ENCODE measurements at places on chromosomes 3 and 15.

GRCh38 chr3:117404730-117405129, 695.2 kb downstream of the TUSC7 start:
- DNase-seq, result no peak

DNA sequence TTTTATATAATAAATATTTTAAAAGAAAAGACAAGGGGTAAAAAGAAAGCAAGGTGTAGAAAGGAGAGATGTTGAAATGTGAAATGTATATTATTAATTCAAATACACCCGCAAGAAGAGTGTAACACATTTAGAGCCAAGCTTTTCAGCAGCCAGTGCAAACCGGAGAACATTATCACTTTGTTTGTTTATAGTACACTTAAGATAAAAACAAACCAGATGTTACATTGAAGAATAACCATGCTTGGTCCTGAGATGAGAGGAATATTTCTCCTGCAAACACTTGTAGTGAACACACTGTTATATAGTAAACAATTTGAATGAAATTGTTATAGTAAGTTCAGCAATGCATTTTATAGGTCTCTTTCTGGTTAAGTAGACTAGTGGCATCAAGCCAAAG, 1441.5 kb downstream of the OTOL1 start:
- DNase-seq, result no peak

DNA sequence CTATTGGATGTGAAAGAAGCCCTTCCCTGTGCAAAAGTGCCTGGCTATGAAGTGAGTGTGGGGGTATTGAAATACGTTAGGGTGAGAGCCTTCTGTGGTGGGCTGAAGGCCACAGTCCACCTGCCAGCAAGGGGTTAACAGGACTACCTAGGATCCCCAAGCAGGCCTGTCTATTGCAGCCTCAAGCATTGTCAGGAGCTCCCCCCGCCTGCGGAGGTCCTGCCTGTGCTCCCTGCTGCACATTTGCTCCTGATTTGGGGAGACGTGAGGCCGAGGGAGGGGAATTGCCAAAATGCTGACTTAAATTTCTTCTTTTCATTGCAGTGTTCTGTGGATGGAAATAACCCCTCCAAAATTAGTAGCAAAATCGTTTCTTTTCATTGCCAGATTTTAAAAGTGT, 56.2 kb downstream of the GABRG3 start:
- DNase-seq, result no peak

DNA sequence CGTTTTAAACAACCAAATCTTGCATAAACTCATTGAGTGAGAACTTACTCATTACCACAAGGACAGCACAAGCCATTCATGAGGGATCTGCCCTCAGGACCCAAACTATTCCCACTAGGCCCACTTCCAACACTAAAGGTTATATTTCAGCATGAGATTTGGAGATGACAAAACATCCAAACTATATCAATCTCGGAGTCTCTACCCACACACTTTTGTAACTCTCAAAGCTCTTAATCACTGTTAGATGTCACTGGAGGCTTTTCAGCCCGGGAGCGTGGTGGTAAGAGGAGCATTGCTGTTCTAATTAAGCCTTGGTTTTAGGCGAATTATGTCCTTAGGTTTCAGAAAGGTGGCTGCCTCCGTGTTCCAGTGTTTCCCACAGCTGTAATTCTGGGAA, 86.3 kb downstream of the CNTN6 start:
- DNase-seq, result no peak

GRCh38 chr15:40096094-40096891, 12.4 kb downstream of the BMF start:
- DNase-seq, result no peak

GRCh38 chr3:175121225-175121624, 262.1 kb downstream of the NAALADL2 start:
- DNase-seq, result no peak

GRCh38 chr3:75294124-75294523, 370.0 kb upstream of the FRG2C start:
- no peak for DNase-seq

- DNase-seq, result no peak
Observed at GRCh38 chr3:142943870-142944269, 19.6 kb downstream of the PAQR9 start.

DNA sequence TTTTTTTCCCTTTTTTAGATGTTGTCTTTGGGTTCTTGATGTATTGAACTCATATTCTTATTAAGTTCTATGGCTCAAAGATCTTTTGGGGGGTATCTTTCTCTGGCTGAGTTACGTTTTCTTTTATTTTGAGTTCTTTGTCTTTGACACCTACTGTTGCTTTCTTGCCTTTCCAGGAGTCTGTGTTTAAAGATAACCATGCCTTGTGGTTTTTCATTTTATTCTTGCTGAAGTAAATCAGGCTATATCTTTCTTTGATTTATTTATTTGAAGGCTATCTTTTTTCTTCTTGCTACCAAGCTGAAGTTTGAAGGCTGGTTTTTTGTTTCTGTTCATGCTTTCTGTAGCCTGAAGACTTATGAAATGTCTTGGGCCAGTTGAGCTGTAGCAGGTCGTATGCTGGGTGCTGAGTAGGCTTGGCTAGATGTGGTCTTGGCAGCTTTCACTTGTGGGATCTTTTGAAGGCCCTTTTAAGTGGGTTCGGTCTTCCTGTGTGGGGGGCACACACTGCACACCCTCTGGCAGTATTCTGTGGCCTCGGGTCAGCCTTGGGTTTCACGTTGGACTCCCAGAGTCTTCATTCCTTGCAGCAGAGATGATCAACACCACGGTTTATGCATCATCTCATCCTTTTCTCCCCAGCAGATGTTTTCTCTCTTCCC, 17.5 kb downstream of the SLCO3A1 start:
- no peak for DNase-seq

GRCh38 chr3:55434789-55435188, 52.3 kb downstream of the WNT5A start:
- no peak for DNase-seq

DNA sequence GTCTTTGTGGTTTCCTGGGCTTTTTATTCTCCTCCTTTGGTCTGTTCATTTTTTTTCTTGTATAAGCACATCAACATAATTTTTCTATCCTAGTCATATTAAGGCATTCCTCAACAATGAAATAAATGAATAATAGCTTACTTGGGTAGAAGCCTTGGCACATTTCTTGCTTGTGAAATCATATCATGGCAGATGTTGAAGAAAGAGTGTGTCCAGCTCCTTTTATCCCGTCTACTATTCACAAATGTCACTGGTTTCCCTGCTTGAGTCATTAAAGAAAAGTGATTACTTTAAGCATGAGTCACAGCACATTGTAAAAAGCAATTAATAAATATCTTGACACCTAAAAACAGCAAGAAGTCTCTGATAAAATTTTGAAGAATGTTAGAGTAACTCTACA, 42.1 kb downstream of the MINAR1 start:
- no peak for DNase-seq

DNA sequence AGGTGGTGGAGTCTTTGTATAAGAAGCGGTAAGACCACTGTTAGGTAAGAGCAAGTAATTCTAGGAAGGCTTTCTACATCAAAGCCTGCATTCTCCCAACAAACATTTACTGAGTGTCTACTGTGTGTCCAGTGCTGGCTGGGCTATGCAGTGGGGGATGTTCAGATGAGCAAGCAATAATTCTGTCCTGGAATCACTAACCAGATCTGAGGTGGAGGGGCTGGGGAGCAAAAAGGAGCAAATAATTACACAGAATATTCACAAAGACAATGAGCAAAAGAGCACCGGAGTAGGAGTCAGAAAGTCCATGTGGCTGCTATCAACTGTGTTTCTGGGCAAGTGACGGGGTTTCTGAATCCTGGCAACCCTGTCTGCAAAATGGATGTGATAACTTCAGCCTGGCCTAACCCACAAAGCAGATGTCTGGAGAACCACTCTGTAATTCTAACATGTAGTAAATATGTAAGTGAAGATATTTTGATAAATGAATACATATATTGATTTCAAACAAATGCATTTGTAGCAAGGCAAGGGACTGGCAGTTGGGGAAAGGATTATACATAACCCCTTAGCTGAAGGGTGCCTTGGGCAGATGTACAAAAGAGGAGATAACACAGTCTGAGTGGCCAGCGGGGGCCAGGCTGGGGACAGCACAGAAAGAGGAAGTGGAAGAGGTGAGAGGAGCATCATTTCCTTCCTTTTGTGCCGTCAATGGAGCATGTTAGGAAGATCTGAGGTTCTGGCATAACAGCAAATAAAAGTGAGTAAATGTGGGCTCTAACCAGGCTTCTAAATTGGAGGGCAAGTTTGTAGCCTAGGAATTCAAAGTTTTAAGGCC, 28.8 kb downstream of the CYP8B1 start:
- DNase-seq, result no peak

DNA sequence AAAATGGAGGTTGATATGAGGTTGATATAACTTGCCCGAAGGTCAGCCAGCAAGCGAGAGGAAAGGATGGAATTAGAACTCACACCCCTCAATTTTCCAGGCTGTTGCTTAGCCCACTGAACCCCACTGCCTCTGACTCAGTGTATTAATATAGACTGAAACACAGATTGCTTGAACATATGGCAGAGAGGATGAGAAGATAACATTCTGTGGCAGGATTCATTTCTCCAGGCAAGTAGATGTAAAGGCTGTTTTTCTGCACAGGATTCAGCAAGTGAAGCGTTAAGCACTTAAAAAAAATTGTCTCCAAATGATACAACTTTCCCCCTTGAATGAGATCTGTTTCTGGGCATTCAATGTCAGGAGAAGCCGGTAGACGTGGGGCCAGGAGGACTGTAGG, 335.2 kb downstream of the GAP43 start:
- no peak for DNase-seq

DNA sequence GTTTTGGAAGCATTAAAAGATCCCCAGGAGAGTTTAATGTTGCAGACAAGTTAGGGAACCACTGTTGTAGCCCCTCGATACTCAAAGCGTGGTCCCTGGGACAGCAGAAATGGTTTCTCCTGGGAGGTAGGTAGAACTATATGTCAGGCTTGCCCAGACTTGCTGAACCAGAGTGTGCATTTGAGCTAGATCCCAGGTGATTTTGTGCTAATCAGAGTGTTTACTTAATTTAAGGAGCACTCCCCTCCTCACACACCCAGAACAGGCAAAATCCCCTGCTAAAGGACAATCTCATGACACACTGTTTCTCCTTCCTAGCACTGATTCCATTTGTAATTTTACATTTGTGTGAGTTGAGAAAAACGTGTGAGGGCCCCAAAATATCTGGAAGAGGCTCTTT, 24.3 kb downstream of the LMCD1 start:
- DNase-seq, result no peak

- DNase-seq, result no peak
Observed at GRCh38 chr15:83283138-83283812, 1.2 kb downstream of the BNC1 start.

DNA sequence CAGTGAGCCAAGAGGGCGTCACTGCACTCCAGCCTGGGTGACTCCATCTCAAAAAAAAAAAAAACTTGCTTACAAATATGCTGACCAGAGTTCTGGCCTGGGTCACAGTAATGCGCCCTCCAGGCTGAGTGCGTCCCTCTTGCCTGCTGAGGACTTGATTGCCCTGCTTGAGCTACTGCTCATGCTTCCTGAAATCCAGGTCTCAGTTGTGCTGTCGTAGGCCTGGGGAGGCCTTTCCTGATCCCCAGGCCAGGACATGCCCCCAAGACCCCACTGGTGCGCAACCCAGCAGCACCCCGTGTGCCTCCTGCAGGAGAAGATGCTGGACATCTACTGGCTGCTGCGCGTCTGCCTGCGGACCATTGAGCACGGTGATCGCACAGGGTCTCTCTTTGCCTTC, 7.3 kb downstream of the AMIGO3 start:
- DNase-seq, result no peak

DNA sequence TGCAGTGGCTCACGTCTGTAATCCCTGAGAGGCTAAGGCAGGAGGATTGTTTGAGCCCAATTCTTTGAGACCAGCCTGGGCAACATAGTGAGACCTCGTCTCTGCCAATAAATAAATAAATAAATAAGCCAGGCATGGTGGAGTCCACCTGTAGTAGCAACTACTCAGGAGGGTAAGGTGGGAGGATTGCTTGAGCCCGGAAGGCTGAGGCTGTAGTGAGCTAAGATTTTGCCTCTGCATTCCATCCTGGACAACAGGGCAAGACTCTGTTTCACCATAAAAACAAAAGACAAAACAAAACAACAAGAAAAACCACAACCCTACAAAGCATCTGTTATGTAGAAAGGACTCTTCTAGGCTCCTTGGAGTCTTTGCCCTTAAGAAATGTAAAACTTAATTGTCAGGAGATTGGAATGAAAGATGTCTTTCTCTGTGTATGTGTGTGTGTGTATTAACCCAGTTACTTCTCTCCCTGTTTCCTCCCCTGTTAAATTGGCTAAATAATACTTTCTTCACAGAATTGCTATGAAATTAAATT, 9.5 kb downstream of the NECTIN3 start:
- no peak for DNase-seq

- no peak for DNase-seq
Observed at GRCh38 chr3:169150920-169151319, 512.6 kb downstream of the MECOM start.

DNA sequence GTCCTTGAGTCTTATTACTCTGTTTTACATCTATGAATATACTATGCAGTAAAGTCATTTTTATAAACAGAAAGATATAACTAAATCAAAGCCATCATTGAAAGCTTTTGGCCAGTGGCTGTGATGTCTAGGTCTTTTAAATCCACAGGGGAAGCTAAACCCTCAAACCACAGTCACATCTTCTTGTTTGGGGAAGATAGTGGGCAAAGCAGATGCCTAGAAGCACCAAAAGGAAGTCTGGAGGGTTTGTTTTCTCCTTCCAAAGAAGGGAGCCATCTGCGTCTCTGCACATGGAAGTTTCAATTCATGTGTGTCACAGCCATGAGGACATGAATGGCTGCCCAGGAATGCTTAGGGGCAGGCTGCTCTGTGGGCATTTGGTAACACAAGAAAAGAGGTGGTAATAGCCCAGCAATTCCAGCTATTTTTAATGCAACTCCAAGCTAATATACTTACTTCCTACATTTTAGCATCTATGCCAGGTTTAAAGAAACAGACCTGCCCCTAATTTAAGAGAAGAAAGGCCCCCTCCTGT, 322.2 kb downstream of the SLC9A9 start:
- DNase-seq, result no peak

- DNase-seq, result no peak
Observed at GRCh38 chr3:38283810-38284755, 2.0 kb downstream of the SLC22A14 start.

DNA sequence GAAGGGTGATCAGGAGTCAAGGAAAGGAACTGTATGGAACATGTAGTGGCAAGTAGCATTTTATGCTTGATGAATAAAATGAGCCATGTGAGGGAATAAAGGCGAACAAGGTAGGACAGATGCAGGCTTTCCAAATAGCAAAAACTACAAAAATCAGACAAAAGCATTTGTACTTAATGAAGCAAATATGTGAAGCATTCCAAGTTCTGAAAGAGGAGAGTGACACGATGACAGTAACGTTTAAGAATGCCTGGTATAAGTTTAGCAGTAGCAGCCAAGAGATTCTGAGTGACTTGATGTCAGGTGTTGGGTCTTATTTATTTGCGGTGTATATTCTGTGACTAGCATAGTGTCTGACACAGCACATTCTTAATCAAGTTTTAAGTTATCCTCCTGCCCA, 408.2 kb upstream of the RASGRP1 start:
- no peak for DNase-seq

- no peak for DNase-seq
Observed at GRCh38 chr3:76310089-76310488, 524.7 kb upstream of the ZNF717 start.

GRCh38 chr3:151226088-151226563, 23.1 kb upstream of the GPR171 start:
- no peak for DNase-seq

Measured in cortex of kidney (tissue), 1 donor.